ENCODE measurements at places on chromosomes 1 and 21.
A peak's percentile ranks its signal among the peaks of the same experiment; 100 is the strongest.

DNA sequence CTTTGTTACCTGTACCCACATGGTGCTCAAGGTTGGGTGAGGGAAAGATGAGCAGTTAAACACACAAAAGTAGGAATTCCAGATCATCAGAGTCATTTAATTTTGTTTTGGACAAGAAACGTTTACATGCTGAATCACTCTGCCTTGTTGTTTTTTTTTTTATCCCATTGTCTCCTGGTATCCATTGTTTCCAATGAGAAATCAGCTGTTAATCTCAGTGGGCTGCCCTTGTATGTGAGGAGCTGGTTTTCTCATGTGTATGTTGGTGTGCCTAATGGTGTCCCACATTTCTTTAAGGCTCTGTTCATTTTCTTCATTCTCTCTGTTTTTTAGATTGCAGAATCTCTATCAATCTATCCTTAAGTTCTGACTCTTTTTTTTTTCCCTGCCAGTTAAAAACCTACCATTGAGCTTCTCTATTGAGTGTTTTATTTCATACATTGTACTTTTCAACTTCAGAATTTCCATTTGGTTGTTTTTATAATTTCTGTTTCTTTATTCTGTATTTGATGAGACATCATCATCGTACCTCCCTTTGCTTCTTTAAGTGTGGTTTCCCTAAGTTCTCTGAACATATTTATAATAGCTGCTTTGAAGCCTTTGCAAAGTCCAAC is 8.8 kb upstream of the OBSCN start:
- DNase-seq = no peak
- H3K27me3 ChIP-seq = peaks cover 4% of the 10 kb centered on the region
- no peaks in the 10 kb centered on the region for H3K4me1 ChIP-seq
- H3K4me3 ChIP-seq = no peak overlapping the region
- H3K36me3 ChIP-seq = peaks cover 8% of the 10 kb centered on the region

DNA sequence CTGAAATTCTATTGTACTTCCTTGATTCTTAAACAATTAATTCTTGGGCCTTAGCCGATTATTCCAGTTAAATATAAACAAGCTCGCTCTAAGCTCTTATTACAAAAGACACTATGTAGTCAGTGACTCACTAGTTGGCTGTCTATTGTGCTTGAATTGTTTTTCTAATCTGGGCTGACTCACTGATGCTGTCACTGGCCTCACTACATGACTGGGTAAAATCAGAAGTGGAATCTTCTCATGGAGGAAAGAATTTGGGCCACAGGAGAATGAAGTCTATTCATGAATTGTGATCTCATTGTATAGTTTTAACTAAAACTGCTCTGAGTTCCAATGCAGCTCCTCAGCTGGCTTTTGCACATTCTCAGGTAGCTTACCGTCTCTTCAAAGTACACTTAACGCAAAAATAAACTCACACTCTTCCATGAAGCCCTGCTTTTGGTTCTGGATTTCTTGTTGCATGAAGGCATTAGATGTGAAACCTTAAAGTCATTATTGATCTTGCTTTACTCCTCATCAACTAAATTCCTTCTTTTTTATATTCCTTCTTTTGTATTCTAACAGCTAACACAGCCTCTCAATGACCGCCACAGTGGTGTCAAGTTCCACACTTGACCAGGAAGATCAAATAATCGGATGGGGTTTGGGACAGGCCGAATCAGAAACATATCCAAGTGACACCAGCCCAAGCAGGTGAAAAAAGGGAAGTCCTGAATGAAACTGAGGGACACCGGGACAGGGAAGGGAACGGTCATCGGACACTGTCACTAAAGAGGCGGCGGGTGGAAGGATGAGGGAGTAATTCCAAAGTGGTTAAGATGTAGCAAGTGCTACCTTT is 80.9 kb upstream of the LBR start:
- H3K4me1 ChIP-seq = peaks cover 2% of the 10 kb centered on the region
- peaks cover 19% of the 10 kb centered on the region for H3K27me3 ChIP-seq
- no peak for DNase-seq
- no peak overlapping the region for H3K27ac ChIP-seq
- H3K36me3 ChIP-seq = no peaks in the 10 kb centered on the region
- H3K4me3 ChIP-seq = no peak overlapping the region

- DNase-seq = no peak
- no peak overlapping the region for H3K27ac ChIP-seq
- no peaks in the 10 kb centered on the region for H3K4me1 ChIP-seq
- H3K36me3 ChIP-seq = no peaks in the 10 kb centered on the region
Observed at GRCh38 chr1:171828794-171829193, 12.5 kb upstream of the DNM3 start.

- H3K27ac ChIP-seq = peak overlapping the region; percentile 92
- peaks cover 79% of the 10 kb centered on the region for H3K4me1 ChIP-seq
- DNase-seq = no peak
- H3K27me3 ChIP-seq = no peaks in the 10 kb centered on the region
Observed at GRCh38 chr1:160685266-160685665, 26.4 kb downstream of the CD48 start.

GRCh38 chr1:156930483-156930882 is 10.1 kb downstream of the LRRC71 start:
- no peak overlapping the region for H3K4me3 ChIP-seq
- no peak for DNase-seq
- H3K27ac ChIP-seq = no peak overlapping the region
- H3K27me3 ChIP-seq = peaks cover 54% of the 10 kb centered on the region

- DNase-seq = peak; percentile 94
- no peaks in the 10 kb centered on the region for H3K36me3 ChIP-seq
- H3K4me3 ChIP-seq = peak overlapping the region; percentile 11
Observed at GRCh38 chr1:25796811-25797458, 3.1 kb upstream of the SELENON start.
